DMS 273 treated with DMSO at 0.1 percent for 48 hours (cell line): ENCODE measurements at places on chromosomes 6 and 20.

DNA sequence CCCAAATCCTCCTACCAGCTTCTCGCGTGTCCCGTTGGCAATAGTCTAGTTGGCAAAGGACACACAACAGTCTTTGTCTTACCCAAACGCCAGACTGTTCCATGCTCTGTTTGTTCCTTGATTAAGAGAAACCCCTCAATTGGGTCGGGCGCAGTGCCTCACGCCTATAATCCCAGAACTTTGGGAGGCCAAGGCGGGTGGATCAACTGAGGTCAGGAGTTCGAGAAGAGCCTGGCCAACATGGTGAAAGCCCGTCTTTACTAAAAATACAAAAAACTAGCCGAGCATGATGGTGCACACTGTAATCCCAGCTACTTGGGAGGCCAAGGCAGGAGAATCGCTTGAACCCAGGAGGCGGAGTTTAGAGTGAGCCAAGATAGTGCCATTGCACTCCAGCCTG lies 153.7 kb downstream of the GRM4 start:
- DNase-seq = no peak

GRCh38 chr6:165581678-165582077 lies 81.4 kb downstream of the PDE10A start:
- no peak for DNase-seq

DNA sequence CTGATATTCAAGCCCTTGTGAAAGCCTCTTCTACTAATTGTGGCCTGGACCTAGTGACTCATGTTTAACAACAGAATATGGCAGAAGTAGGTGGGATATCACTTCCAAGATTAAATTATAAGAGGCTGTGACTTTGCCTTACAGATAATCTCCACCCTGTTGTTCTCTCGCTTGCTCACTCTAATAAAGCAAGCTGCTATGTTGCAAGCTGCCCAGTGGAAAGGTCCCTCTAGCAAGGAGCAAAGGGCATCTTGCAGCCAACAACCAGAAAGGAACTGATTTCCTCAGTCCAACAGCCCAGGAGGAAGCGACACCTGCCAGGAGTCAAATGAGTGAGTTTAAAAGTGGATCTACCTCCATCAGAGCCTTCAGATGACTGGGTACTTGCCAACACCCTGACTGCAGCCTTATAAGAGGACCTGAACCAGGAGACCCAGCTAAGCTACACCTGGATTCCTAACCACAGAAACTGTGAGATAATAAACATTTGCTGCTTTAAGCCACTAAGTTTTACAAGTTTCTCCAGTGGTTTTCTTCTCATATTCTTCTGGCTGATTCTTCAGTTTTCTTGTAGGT lies 112.6 kb downstream of the FRK start:
- no peak for DNase-seq

DNA sequence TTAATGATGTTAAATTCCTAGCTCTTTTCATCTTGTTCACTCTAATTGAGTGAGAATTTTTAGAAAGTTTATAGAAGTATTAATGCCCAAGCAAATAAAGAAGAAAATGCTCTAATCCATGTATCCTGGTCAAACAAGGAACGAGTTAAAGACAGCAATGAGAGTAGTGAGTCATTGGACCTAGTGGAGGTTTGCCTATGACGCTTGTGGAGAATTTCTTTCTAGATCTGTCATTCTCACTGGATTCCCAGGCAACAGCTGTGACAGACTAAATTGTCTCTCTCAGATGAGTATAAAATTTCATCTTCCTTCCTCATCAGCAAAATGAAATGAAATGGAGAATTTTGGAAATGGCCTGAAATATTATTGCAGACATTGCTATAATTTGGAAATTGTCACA lies 127.9 kb downstream of the COL19A1 start:
- DNase-seq = no peak

DNA sequence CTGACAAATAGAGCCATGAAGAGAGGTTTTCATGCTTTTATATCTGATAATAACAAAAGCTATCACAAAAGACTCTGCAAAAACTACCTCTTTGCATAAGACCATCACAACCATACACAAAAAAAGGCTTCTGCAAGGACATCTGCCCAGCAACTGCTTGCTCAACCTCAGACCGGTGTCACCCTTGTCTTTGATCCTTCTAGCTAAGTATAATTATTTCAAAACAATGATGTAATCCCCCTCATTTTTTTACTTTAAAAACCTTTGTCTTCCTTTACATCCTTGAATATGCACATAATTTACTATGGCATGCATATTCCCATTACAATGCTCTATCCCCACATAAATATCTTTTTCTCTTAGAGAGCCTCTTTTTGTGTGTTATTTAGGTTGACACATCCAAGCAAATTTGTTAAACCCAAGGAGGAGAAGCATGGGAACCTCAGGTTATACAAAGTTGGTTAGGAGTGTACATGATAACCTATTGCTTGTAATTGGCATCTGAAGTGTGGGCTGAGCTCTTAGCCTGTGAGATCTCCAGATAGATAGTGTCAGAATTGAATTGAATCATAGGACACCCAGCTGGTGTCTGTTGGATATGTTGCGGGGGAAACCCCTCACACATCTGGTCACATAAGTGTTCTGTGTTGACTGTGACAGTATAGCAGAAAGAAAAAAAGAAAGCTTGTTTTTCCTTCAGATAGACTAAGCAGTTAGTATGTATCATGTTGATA lies 20.7 kb upstream of the CGA start:
- DNase-seq = no peak

GRCh38 chr20:49624317-49624716 lies 56.4 kb upstream of the PTGIS start:
- DNase-seq = no peak

DNA sequence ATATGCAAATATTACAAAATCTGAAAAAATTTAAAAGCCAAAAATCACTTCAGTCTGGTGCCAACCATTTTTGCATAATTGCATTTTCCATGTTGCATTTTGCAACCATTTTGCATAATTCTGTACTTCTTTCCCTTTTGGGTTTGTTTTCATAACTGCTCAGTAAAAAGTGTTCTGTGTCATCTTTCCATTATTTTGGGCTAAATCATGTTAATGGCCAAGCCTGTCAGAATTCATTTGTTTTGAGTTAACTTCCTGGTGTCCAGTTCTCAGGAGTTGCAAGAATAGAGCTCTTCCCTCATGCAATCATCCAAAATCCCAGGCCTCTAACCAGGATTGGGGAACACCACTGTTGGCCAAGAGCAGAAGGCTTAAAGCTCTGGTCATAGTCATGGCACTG lies 133.6 kb downstream of the MTHFD1L start:
- no peak for DNase-seq

DNA sequence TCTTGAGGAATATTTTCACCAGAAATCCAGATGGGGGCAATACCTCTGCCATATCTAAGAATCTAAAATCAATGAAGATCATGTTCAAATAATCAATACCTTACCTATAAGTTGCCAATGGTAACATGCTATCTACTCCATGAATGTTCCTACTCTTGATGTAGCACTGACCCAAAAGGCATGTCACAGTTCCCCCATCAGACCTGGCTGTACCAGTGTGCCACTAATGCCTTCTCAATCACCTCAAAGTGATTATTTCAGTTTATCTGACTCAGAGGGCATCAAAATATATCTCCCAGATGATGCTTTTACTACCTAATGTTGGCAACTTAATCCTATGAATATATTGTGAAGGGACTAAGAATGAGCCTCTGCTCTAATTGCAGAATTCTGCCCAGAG lies 5.5 kb downstream of the PDCD2 start:
- DNase-seq = no peak

DNA sequence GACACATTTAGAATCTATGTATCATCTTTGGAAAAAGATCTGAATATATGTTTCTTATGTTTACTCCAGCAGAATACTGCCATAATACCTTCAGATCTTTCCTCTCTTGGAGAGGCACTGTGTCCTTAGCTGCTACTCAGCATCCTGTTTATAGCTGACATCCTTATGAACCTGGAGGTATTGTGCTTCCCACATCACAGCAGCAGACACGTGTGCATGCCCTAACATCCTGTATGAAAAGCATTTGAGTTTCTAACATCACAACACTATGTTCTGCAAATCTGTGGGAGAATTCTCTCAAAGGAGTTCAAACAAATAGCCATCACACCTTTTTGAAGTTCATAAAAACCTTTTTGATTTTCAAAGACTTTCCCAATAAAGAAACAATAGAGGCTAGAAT lies 216.0 kb downstream of the GJA1 start:
- DNase-seq = no peak

DNA sequence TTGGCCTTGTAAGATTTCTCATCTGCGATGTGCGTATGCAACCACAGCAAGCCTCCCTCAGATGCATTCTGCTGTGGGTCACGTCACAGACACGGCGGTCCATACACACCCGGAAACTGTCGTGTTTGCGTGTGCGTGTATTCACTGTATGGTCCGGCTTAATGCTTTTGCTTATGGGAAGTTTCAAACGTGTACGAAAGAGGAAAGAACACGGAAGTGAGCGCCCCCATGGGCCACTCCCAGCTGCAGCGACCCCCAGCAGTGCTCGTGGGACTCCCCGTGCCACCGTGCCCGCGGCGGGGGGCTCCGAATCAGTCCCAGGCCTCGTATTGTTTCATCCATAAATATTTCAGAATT lies 10.2 kb downstream of the DLL1 start:
- DNase-seq = no peak

DNA sequence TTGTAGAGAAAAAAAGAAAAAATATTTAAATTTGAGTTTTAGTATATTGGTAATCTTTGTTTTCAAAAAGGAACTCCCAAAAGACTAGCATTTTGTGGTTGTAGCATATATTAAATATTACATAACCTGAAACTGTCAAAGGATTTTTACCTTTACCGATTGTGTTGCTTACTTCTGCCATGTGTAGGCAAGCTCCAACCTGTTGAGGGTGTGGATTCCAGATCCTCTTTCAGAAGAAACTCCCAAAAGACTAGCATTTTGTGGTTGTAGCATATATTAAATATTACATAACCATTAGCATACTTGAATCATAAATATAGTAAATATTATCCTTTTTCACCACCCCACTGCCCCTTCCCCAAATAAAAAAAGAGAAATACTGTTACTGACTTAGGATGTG lies 3.2 kb downstream of the DSE start:
- DNase-seq = no peak

DNA sequence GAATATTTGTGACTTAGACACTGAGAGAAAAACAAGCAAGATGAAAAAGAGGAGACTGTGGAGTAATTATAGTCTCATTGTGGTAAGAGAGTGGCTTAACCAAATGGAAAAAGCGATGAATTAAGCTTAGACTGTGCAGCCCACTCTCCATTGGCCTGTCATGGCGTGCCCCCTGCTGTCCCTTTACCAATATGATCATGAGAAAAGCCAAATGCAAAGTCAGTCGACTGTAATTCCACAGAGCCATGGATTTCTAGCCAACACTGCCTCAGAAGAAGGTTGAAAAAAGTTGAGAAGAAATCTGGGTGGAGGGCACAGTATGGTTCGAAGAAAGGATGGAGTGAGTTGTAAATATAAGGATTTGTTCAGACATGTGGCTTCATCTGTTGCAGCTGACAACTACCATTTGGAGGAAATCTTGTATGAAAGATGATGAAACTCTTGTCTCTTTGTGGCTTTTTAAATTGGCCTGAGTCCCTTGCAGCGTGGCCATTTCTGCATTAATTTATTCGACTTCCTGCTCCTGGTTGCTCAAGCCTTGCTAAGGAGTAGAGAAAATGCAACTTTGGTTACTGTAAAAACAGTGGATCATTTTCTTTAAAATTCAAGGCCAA lies 251.4 kb downstream of the DOK5 start:
- DNase-seq = no peak

DNA sequence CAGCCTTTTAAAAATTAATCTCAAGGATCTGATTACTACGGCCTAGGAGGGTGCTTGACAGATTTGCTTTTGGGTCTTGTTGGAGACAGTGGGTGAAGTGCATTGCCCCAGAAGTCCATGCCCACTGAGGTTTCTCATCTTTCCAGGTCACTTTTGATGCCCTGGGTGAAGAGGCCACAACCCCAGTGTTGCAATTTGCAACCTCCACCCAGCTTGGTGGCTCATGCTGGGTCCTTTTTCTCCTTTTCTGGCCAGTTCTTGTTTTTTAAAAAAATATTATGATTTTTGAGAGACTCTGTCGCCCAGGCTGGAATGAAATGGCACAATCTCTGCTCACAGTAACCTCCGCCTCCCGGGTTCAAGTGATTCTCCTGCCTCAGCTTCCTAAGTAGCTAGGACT lies 9.4 kb downstream of the STX11 start:
- DNase-seq = no peak

DNA sequence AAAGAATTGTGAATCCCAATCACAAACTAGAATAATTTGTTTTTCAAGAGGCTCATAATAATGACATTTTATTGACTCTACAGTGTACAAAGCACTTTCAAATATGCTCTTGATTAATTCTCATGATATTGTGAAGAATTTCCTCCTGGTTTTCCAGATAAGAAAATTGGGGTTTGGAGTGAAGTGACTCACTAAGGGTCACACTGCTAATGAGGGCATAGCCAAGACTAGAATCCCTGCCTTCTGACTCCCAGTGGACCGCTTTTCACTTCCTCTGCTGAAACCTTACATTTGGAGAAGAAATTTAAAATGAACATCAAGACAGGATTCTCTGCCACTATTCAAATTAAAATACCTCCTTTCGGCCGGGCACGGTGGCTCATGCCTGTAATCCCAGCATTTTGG lies 38.3 kb upstream of the LTV1 start:
- no peak for DNase-seq

DNA sequence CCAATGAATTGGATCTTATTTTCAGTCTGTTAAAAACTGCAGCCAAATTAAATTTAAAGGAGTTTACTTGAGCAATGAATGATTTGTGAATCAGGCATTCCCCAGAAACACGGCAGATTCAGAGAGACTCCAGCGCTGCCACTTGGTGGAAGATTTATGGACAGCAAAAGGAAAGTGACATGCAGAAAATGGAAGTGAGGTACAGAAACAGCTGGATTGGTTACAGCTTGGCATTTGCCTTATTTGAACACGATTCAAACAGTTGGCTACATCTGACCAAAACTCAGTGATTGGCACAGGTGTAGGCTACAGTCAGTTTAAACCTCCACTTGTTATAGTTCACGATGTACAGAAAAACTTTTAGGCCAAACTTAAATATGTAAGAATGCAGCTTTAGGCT lies 257.6 kb upstream of the IMPG1 start:
- DNase-seq = no peak

- no peak for DNase-seq
Observed at GRCh38 chr6:105569706-105570105, 166.8 kb upstream of the PREP start.

- DNase-seq = no peak
Observed at GRCh38 chr6:39269961-39270360, 40.7 kb upstream of the KCNK5 start.
